ENCODE measurements at places on chromosomes 1 and 21.

DNA sequence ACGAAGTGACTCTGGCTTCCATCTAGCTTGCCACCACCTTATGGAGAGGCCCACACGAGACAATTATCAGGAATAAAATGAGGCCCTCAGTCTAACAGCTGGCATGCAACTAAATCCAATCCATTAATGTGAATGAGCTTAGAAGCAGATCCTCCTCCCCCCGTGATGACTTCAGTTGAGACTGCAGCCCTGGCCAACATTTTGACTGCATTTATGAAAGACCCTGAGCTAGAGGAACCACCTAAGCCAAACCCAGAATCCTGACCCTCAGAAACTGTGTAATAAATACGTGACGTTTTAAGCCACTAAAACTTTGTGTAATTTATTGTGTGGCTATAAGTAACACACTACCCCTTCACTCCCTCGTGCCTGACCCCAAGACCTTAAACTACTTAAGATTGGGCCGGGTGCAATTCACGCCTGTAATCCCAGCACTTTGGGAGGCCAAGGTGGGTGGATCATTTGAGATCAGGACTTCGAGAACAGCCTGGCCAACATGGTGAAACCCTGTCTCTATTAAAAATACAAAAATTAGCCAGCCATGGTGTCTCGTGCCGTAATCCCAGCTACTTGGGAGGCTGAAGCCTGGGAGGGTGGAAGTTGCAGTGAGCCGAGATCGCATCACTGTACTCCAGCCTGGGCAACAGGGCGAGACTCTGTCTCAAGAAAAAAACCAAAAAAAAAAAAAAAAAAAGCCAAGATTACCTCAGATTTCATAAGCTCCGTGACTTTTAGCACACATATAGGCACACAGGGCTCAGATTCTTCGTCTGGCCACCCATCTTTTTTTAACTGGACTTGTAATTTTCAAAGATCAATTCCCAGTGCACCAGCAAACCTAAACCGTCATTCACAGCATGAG is 72.5 kb downstream of the ENAH start:
- DNase-seq: no peak

GRCh38 chr1:3741566-3742438 is 10.4 kb upstream of the CCDC27 start:
- DNase-seq: no peak

- DNase-seq: no peak
Measured at GRCh38 chr1:59714966-59715365, 99.8 kb upstream of the HOOK1 start.

DNA sequence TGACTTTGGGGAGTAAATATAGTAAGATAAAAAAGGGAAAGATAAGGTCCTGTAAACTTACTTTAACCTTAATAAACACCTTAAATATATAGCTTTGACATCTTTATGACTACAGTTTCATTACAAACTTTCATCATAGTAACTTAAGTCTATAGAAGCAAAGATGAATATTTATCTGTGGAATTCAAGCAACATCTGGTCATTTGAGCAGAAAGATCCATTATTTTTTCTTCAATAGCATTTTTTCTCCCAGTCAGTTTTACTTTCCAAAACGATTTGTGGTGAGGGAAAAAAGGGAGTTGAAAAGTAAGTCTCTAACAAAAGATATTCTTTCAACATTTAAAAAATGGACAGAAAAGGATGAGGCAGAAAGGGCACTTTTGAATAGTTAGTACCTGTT is 69.0 kb downstream of the HMCN1 start:
- no peak for DNase-seq

DNA sequence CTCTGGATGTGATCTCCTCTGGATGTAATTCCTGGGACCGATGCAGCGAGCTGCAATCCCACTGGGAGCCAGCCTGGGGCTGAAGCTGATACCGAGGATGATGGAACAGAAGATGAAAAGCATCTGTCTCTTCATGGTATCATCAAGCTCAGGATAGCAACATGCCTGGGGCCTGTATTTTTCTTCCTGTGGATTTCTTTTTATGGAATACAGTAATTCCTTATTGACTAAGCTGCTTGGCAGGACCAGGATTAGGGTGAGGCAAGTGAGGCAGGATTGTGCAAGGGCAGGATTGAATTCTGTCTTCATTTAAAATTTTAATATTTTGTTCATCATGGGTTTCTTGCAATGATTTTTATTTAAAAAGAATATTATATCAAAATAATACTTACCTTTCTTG is 86.6 kb downstream of the SLC25A24 start:
- DNase-seq: no peak

- DNase-seq: no peak
Measured at GRCh38 chr1:8702472-8702849, 115.0 kb downstream of the RERE start.

DNA sequence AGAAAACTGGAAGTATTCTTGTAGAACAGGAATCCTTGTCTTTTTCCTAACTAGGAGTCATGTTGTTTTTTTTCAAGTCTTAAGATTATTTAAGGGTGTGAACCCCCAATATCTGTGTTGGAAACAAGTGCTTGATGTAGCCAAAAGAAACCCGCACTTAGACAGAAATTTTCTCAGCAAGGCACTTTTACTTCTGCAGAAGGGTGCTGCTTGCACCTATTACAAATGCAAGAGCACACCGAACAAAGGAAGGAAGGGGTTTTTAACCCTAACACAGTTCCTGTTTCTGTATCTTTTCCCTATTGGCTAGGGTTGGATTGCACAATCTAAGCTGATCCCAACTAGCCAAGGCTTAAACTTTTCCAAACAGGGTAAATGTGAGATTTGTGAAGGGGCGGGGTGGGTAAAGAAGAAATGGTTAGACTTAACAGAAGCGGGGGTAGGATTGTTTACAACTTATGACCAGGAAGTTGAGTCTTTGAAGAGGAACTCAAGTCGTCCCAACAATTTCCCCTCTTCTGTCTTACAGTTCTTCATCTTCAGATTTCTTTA is 75.1 kb downstream of the ZFYVE9 start:
- DNase-seq: no peak

DNA sequence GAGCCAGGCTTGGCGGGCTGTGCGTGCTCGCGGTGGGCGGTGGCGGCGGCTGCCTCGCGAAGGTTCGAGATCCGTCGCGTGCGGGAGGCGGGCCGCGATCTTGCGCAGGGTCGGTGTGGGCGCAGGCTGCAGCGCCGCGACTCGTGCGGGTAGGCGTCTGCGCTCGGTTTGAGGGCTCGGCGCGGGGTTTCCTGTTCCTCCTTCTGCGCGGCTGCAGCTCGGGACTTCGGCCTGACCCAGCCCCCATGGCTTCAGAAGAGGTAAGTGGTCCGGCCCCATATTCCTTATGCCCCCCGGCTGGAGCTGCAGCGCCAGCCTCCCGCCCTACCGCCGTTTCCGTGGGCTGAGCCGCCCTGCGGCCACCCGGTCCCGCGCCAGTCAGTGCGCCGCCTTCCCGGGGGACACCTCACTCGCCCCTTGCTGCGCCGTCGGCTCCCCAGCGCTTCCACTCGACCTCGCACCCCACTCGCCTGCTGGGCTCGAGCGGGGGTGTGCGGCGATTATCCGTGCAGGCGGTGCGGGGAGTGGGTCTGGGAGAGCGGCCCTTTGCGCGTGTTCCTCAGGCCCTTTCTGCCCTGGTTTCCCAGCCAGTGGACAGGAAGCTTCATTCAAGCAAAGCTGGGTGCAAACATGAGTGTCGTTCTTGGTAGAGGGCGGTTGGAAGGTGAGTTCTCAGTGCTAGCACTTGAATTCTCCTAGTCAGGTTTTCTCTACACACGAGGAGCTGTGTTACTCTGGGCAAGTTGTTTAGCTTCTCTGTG is at the start of gene CACYBP:
Gene CACYBP, plus strand, starts transcription at position 12 of the 761 bp plus-strand sequence. Its CDS starts 234 bp downstream, at position 246.
- peak; percentile 23 for DNase-seq

DNA sequence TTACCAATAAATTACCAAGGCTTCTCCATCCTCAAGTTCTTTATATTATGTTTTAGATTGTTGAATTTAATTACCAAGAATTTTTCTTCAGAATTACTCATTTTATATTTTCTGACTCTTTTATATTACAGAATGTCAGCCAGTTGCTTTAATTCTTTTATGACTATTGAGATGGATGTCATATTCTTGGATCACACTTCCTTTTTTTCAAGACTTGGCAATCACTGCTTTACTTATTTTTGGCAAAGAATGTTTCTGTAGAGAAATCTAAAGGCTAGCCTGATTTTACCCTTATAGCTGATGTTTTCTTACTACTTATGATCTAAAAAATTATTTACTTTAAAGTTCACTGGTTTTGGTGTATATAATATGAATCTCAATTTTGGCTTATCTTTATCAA is 721.1 kb upstream of the TMPRSS15 start:
- no peak for DNase-seq

GRCh38 chr1:226223157-226223785 is at the start of gene MIXL1:
TSS of gene MIXL1 (plus strand) at chr1:226223664. CDS start at chr1:226223682, 18 bp downstream.
- DNase-seq: no peak

Measured in activated T-cell treated with anti-CD3 and anti-CD28 coated beads for 24 hours (primary cell).